ENCODE measurements at places on chromosomes 1 and 21.
A peak's percentile ranks its signal among the peaks of the same experiment; 100 is the strongest.

DNA sequence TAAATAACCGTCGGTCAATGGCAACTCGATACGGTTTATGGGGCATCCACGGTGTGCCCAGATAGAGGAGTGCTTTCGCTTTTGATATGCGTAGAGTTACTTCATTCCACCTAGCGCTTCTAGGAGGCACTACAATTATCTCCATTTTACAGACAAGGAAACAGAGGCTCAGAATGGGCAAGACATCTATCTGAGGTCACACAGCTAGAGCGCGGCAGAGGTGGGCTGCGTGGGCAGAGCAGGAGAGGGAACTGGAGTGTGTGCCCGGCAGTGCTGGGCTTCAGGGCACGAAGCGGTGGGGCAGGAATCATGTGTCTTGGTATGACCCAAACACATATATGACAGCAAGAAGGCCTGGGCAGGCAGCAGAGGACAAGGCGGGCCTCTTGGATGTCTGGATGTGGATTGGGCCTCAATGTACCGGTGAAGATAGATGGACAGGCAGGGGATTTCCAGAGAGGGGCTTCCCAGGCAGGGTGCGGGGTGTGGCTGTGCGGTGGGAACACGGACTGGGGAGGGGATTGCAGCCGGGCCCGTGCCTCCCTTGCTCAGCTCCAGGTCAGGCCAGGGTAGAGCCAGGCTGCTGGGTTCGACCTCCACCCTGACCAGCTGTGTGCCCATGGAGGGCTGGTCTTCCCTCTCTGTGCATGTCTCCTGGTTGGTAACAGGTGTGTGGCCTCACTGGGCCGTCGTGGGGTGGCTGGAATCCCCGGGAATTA is 21.2 kb downstream of the TP73 start:
- no peak for DNase-seq

DNA sequence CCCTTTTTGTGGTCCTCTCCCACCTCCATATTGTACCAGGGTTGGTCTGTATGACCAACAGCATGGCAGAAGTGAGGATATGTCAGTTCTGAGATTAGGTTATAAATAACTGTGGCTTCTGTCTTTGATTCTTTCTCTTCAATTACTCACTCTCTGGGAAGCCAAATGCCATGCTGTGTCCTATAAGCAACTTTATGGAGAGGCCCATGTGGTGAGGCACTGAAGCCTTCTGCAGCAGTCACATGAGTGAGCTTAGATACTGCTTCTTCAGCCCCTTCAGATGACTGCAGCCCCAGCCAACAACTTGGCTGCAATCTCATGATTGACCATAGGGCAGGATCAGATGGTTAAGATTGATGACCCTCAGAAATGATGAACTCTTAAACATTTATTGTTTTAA is 34.0 kb upstream of the SAMD13 start:
- no peak for DNase-seq

- no peak for DNase-seq
Observed at GRCh38 chr1:247115545-247115944, 11.4 kb upstream of the ZNF669 start.

DNA sequence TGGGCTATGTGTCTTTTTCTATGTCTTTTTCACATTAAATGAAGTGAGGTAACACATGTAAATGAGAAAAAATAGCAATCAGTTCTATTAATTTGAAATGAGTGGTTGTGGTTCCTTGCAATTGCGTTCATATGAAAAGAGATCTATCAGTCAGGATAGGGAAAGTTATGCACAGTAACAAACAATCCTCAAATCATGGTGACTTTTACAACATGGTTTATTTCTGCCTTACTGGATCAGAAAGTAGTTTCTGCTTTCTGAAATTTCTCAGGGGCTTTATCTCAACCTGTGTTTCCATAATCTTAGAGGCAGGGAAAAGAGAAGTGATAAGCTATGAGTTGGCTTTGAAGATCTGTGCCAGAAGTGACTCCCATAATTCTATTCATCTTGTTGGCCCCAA is 39.0 kb downstream of the DOP1B start:
- DNase-seq, result no peak

DNA sequence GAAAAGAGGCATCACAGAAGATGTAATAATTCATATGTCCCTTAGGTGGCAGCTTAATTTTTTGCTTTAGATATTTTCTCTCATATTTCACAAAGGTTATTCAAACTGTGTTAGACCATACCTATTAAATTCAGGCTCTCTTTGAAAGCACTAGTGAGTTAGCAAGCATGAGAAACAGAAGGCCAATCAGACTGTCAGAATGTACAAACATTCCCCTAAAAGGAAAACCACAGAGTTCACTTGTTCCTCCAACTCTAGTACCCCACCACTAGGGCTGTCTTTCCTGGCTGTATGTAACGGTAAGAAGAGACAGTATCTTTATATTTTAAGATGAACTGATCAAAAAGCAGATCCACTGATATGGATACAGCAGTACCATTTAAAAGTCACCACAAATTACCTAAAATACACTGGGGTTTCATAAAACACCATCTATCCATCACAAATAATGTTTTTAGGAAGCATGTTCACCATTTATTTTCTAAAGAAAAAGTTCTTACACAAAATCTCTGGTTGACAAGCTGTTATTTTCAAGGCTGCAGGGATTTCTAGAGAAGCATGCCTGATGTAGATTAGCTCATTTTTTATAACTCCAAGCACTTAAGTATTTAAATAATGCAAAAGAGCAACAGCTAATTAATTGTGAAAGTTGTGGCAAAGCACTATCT is 1.8 kb downstream of the ARPC5 start:
- peak; percentile 74 for DNase-seq

All from lung (tissue), 17 donors.